ENCODE measurements at places on chromosomes 5 and 9. TPM values are rescaled to one million over a fixed set of nuclear protein-coding genes. Genes with fewer than 3 reads are reported as not detected.

MARCHF11 gene
- not detected for total RNA-seq

C7 gene
- not detected for total RNA-seq

PLAC8L1 gene
- total RNA-seq: not detected

REEP2 gene
- total RNA-seq: 2.8 TPM

MRRF gene
- 58.4 TPM for total RNA-seq
